SJSA1 (cell line): ENCODE measurements at places on chromosomes 6 and 20.

GRCh38 chr6:87200469-87201175 lies 45.3 kb downstream of the ZNF292 start:
- no peak for DNase-seq

GRCh38 chr6:250676-251075 lies 41.6 kb upstream of the DUSP22 start:
- no peak for DNase-seq

DNA sequence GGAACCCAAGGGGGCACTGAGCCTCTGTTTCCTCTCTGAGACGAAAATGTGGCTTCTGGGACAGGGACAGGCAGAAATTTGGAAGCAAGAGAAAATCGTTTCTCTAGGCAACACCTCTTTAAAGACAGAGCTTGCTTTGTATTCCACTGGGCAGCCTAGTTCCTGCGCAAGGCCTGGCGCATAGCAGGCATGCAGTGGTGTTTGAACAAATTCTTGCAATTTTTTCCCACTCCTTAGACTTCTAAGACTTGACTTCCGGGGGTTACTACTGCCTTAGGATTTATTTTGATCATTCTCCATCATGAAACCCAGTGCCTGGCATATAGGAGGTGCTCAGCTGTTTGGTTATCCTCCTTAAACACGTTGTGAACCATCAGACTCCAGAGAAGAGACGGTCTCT lies 249.0 kb upstream of the KCNG1 start:
- DNase-seq: no peak

DNA sequence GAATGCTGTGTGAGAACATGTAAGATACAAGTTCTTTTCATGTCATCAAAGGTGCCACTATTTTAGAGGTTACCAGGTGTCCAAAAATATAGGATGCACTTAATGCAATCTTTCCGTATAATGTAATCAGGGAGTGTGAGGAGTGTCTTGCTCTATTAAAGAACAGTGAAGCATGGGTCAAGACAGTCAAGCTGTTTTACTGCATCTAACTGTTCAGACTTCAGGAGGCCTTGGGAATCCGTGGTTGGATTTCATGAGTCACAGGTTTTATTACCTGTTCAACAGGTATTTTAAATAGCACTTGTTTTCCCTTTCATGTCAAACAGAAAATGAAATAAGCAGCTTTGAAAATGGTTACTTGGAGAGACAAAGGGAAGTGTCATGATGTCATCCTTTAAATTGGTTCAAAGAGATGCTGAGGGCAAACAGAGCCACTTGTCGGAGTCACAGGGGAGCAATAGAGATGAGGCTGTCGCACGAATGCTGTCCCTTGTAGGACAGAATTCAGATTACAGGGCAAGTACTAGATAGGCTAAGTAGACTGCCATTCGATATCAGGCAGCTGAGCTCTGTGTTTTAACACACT lies 621.5 kb downstream of the QKI start:
- DNase-seq: no peak

DNA sequence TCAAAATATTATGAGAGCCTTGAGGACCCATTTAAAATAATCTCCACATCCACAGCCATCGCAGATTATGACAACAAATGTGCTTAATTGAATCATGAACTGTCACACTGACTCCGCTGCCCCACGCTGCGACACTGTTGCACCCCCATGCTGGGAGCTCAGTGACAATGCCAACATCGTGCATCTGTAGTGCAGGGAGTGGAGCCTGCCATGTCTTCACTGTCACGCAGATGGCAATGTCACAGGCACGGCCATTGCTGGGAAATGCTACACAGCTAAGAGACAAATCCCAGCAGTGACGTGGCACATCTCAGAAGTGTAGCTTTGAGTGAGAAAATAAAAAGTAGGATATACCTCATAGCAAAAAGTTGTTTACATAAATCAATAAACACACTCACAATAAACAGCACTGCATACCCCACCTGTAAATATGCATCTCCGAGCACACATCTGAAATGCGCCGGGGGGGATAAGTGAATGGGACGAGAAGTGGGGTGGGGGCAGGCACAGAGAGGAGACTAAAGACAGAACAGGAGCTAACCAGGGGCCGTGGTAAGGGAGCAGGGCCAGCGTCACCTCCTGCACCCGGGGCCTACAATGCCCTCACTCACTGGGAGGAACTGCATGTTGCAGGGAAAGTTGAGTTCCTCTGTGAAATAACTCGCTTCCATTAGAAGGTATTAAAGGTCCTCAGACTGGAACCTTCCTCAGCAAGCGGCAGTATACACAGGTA lies 349.9 kb downstream of the THBS2 start:
- no peak for DNase-seq

GRCh38 chr20:36149469-36149868 lies 5.1 kb upstream of the EPB41L1 start:
- no peak for DNase-seq

DNA sequence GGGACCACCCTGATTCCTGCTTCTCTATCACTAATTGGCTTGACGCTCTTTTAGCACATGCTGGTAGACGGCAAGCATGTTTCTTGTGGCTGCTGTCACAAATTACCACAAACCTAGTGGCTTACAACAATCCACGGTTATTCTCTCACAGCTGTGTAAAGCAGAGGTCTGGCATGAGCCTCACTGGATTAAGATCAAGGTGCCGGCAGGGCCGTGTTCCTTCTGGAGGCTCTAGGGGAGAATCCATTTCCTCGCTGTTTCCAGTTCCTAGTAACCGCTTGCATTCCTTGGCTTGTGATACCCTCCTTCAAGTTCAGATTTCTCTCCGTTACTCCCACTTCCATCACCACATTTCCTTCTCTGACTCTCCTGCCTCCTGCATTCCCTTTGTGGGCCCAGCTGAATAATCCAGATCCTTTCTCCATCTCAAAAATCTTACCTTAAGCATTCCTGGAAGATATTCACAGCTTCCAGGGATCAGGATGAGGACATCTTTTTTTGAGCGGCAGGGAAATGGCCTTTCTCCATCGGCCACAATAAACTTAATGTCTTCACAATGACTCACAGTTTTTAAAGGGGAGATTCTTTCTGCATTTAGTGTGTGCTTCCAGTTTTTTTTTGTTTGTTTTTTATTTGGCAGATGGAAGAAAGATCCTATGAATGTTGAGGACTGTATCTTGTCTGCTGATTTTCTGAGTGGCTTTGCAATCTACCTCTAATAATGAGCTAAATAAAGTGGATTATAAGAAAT lies 39.9 kb downstream of the BMP6 start:
- DNase-seq: peak; percentile 65

- DNase-seq: no peak
Observed at GRCh38 chr20:33393609-33394008, 7.7 kb downstream of the CDK5RAP1 start.

DNA sequence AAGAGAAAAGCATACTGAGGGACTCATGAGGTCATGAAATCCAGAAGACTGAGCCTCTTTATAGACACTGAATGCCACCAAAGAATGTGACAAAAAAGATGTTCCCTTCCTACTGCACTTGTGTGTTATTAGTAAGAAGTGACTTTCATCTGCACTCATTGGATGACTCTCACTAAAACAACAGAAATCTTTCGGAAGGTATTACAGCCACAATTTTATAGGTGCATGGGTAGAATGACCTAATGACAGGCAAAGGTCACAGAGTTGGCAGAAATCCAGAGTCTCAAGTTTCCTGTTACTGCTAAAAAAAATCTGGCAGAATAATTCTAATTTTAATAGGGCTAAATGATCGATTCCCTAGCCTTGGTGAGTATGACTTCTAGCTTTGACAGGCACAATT lies 13.3 kb downstream of the PKHD1 start:
- DNase-seq: no peak
